ENCODE measurements at places on chromosomes 4 and X.
A peak's percentile ranks its signal among the peaks of the same experiment; 100 is the strongest.

GRCh38 chrX:120301960-120302359 lies 9.3 kb downstream of the TMEM255A start:
- no peak for DNase-seq

DNA sequence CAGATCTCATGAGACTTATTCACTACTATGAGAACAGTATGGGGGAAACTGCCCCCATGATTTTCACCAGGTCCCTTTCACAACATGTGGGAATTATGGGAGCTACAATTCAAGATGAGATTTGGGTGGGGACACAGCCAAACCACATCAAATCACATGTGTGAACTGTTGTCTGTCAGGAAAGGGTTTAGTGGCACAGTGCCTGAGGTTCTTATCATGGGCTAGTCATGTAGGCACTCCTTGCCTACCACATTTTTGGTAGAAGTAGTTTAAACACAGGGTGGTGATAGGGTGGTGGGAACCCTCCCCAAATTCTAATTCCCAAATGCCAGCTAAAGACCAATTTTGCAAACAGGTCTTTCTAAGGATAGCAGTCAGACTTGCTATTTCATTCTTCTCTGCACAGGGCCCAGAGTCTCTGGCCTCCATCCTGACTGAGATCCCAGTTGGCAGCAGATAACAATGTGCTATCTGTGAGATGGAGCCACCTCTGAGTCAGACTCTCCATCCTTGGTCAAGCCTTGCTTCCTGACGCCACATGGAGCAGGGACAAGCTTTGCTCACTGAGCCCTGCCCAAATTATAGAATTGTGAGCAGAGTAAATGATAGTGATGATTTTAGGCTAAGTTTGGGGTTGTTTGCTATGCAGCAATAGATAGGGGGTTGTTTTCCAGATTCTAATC lies 33.5 kb upstream of the SETD7 start:
- DNase-seq: no peak

DNA sequence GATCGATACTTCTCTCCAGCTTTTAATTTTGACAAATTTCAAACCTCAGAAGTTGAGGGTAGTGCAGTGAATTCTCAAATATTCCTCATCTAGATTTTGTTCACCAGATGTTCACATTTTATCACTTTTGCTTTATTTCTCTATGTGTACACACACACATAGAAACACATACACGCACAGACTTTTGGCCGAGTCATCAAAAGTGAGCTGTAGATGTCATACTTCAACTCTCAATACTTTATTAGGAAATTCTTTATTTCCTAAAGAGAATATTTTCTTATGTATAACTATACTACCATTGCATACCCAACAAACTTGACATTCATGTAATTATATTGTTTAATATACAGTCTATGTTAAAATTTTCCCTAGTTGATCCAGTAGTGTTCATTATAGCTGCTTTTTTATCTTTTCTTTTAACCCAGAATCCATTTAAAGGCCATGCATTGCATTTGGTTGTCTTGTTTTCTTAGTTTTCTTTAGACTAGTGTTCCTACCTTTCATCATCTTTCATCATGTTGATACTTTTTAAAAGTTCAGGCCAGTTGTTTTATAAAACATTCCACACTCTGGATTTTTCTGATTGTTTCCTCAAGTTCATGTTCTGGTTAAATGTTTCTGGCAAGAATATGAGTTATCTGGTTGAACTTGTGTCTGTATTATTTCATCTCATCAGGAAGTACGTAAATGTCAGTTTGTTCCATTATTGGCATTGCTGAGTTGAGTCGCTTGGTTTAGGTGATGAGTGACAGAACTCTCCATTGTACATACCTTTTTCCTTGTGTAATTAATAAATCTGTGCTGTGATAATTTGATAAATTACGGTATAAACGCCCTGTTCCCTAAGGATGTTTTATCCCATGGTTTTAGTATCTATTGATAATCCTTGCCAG lies 94.1 kb upstream of the TLR2 start:
- DNase-seq: no peak

- no peak for DNase-seq
These were observed 33.4 kb downstream of the RUFY3 start for GRCh38 chr4:70754990-70755688.

DNA sequence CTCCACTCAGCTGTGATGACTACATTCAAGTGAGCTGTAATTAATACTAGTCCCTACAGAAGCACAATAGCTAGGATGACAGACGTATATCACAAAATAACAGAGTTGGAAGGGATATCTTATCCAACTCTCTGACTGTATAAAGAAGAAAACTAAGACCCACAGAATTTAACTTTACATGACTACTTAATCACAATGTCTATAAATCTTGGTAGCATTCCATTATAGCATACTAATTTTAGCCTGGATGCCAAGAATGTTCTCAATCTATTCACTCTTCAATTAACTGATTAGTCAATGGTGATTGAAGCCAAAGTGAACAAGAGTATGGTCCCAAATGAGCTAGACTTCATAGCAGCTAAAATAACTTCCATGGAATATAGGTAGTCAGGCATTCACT lies 31.2 kb downstream of the RPS6KA6 start:
- no peak for DNase-seq

GRCh38 chr4:123995936-123996335 lies 599.3 kb downstream of the SPRY1 start:
- peak; percentile 81 for DNase-seq
